GM06990 (cell line): ENCODE measurements at places on chromosomes 1 and 21.

GRCh38 chr1:190376044-190376443 lies 101.6 kb downstream of the BRINP3 start:
- peak; percentile 4 for DNase-seq

DNA sequence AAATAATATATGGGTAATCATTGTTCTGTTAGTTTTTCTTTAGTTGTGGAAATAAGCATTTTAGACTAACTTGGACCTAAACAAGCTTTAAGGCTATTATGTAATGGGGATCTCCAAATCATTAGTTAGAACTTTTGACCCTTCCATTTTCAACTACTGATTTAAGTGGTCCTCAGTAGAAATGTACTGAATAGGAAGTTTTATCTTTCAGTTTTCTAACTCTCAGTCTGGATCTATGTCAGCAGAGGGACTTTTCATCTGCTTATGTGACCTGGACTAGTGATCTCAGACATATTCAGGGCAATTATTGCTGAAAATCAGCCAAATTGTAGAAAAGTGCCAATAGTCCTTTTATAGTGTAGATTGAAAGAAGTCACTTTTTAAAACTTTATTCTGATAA lies 56.0 kb downstream of the SASS6 start:
- DNase-seq: peak; percentile 78

DNA sequence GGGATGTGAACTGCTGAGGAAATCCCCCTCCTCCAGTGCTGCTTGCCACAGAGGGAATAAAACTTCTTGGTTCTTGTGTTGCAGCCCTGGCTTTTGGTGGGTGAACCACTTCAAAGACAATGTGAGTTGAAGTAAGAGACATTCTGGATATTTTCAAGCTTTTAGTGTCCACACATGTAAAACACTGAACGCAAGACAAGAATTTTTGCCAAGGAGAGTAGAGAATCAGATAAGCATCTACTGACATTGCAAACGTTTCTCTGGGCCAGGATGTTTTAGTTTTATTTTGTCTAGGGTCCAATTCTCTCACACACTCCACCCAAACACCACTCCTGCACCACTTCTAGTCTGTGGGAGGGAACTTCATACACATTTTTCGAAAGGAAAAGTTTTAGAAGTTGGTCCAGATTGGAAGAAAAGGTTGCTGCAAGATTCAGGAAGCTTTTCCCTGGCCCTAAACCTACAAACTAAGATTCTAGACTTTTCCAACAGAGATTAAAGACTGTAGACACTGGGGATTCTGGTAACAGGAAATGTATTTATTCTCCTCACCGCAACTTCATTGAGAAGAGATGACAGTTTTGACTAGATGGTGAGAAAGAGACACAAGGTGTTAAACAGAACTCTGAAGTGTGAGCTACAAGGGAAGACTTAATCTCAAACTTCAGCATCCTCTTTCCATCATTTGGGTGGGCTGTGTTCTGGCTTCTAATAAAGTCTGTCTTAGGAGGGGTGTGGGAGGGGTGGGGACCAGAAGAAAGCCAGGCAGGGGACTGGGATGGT lies 16.1 kb downstream of the FASLG start:
- no peak for DNase-seq

DNA sequence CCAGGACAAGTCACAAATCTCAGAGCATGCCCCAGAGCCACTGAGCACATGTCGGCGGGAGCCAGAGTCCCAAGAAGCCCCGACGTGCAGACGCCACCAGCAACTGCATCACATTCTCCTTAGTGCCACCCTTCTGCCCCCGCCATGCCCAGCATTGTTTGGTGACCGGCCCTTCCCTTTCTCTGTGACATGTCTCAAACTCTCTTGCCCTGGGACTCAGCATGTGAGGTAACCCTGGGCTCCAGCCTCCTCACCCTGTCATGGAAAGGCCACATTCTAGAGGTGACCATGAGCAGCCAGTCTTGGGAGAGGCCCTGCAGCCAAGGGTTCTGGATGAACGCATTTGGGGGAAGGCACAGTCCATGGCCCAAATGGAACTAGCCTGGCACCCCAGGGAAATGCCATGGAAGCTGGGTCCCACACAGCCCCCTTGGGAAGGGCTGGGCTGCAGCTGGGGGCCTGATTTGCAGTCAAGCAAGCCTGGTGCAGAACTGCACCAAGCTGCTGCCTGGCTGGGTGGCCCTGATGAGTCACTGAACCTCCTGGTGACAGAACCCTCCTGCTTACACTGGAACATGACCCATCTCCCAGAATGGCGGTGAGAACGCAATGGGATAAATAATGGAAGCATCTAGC lies 94.4 kb downstream of the ITPKB start:
- no peak for DNase-seq

DNA sequence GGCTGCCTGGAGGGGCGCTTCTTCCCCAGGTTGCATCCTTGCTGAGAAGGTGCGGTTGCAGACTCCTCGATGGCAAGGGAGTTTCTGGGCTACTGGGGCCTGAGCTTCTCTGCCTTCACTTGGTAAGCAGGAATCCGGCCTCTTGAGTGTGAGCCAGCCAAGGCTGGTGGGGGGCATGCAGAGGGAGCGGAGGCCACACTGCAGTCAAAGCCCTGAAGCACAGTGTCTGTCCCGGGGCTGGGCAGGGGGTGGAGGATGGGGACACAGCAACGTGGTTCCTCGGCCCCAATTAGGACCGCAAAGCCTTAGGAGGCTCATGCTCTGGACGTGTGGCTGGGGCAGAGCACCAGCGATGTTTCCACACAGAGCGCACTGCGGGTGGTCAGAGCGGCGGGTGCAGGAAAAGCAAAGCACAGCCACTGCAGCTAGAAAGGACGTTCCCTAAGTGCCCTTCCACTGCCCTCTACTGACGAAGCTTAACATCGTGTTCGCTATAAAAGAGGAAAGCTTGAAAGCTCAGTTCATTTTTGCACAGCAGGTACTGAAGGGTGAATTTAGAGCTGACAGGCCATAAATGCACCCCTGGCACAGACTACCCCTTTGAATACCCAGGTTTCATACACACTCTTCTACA lies 60.7 kb upstream of the COG2 start:
- DNase-seq: no peak

DNA sequence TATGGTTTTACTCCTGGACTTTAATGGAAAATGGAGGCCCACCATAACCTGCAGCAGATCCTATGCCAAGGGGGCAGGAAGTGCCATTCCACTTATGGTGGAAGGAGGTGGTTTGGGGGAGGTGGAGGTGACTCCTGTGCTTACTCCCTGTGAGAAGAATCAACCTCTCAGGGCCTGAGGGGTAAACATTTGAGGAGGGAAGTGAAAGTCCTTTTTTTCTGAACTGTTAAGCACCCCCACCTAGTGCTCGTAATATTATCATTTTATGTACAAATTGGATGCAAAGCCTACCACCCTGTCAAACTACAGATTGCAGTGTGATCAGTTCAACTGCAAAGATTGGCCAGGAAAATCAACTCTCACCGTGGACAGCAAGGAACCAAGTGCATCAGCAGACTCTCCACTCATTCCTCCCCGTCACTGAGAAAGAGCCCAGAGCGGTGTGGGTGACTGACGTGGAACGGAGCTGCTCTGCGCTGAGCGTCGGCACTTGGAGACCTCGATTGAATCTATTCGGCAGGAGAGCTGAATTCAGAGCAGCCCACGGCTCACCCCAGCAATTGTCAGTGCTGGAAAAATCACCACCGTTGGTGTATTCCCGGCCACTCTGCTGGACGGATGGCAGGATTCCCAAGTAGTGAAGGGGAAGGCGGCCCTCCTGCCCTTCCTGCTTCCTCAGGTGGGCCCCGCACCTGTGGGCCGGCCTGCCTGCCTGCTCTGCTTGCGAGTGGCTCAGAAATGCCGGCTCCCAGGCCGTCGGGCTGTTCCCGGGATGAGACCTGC lies 46.8 kb upstream of the COX20 start:
- no peak for DNase-seq

GRCh38 chr1:55007625-55008024 lies 8.9 kb downstream of the BSND start:
- DNase-seq: no peak

GRCh38 chr21:26080211-26080610 lies 90.4 kb downstream of the APP start:
- DNase-seq: no peak

GRCh38 chr1:184930232-184930631 lies 44.1 kb downstream of the NIBAN1 start:
- DNase-seq: no peak

- DNase-seq: no peak
Measured at GRCh38 chr1:157562515-157562914, 10.2 kb upstream of the FCRL5 start.

DNA sequence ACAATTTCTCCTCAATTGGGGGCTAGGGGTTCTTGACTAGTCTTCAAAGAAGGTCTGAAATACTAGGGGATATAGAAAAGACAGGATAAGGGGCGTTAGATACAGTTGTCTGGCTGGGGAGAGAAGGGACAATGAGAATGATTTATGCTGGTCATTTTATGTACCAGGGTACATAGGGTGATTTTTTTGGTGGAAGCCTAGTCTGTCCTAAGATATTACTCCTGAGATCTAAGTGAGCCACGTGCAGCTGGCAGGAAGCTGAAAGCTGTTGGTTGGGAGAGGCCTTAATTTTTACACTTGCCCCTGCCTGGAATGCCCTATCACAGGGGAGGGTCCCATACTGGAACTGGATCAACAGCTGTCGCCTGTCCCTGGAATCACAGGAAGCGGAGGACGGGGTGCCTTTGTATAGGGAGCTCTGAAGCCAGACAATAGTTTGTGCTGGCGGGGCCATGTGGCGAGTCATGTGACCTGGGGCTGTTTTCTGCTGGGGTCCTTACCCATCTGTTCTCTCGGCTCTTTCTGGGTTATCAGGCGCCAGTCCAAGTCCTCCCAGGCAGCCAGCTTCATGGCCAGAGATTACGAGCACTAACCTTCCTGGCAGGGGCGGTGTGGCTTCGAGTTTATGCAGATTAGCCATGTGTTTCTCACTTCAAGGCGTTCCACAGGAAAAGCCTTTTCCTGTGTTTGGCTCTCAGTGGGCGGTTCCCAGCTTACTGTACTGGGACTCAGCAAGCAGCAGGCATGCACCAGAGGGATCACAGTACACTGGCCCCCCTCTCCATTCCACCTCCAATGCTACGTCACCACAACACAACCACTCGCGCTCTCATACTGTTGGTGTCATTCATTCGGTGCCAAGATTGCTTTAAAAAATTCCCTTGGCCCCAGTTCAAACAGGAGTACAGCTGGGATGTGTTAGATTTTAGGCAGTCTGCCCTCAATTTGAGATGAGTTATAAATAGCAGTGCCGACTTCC lies 27.5 kb downstream of the ARID1A start:
- DNase-seq: no peak

DNA sequence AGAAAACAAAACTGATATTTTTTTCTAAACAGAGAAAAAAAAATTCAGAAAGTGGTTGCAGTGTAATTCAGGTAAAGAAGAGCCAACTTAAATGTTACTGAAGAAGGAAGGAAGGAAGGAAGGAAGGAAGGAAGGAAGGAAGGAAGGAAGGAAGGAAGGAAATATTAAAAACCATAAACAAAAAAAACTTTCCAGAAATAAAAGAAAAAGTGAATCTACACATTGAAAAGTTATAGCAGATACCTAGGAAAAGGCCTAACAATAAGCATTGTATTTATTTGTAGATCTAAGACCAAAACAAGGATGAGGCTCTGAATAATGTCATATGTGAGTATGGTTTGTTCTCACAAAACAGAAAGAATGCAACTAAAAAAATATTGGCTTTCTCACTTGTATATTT lies 345.4 kb upstream of the NR5A2 start:
- no peak for DNase-seq

DNA sequence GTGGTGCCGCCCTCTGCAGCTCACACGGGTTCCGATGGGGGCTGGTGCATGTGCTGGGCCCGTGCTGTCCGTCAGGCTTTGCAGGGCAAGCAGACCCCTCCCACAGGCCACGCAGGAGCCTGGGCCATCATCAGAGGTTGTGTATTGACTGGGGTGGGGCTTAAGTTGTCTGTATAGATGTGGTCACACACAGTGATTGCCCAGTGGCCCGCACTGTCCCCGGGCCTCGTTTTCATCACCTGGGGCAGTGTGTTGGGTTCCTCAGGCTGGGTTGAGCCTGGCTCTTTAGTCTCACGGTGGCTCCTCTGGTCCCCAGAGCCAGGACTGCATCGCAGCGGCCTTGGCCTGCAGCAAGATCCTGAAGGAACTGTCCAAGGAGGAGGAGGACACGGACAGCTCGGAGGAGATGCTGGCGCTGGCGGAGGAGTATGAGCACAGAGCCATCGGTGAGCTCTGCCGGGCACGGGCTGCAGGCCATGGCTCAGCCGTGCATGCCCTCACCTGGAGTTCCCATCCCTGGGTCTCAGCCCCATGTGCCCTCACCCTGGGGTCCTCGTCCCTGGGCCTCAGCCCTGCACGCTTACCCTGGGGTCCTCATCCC lies 44.1 kb downstream of the TRPM2 start:
- no peak for DNase-seq

- DNase-seq: no peak
Measured at GRCh38 chr21:34221331-34222030, 142.3 kb upstream of the KCNE2 start.

DNA sequence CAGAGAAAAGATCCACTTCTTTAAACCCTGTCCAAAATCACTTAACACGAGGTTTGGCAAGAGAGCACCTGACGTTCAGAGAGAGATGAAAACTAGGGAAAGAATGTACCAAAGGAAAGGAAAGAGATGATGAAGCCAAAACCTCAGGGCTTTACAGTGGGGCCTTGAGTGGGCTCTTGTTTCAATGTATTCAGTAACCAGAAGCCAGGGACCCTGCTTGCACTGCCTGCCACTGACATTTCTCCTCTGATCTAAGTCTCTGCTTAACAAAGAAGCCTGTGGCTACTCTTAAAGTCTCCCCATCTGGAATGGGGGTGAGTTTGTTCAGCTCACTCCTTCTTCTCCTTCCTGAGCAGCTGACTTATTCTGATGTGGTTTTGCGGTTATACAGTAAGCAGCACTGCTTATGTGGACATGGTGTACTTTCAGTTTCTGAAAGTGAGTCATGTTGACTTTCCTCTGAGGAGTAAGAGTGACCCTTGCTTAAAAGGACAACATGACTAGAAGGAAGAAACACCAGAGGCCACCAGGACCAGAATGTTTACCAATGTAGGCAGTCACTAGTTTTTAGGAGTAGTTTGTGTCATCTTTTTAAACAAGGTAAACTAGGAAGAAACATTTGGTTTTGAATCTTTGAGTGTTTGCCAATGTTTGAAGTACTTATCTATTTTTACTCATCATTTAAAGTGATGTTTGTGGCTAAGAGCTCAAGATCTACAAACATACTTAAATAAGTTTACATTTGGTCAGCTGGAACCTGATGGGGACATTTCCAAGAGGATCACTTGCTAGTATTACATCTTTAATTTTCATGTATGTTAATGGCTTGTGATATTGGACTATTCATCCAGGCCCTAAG lies 87.4 kb downstream of the FASLG start:
- DNase-seq: peak; percentile 60

- no peak for DNase-seq
Measured at GRCh38 chr1:33273406-33273805, 17.1 kb downstream of the ZNF362 start.

DNA sequence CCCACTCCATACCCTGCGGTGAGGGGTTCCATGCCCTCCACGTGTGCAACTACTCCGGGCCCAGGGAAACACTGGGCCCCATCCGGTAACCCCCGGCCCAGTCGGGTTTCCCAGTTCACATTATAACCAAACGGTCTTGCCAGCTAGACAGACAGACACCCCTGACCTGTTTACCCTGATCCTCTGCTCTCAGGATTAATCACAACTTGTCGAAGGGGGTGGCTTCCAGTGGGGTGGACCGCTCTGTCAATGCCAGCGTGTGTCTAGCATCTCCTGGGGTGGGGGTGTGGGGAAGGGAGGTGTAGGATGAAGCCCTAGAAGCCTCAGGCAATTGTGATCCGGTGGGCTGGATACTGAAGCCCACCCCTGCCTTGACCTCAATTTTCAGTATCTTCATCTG lies 4.6 kb upstream of the OLIG2 start:
- no peak for DNase-seq

- DNase-seq: no peak
Measured at GRCh38 chr1:70171512-70171911, 33.9 kb downstream of the LRRC40 start.
